ENCODE measurements at places on chromosomes 13 and 19. TPM values are rescaled to one million over a fixed set of nuclear protein-coding genes. Genes with fewer than 3 reads are reported as not detected.

- no peak for DNase-seq
Observed at GRCh38 chr13:43132257-43132656, 108.9 kb downstream of the DNAJC15 start.

DNA sequence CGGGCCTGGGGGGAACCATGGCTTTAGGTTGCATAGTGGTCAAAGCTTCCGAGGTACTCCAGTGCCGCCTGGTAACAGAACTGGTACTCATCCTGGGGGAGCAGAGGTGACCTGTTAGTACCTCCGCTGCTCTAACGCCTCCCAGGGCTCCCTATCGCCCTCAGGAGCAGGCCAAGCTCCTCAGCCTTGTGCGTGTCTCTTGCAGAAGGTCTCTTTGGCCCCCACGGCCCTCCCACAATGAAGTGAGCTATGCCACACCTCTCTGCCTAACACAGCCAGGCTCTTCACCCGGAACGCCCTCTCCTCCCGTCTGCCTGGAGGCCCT is 133.9 kb downstream of the PTPRS start:
- DNase-seq, result no peak

DNA sequence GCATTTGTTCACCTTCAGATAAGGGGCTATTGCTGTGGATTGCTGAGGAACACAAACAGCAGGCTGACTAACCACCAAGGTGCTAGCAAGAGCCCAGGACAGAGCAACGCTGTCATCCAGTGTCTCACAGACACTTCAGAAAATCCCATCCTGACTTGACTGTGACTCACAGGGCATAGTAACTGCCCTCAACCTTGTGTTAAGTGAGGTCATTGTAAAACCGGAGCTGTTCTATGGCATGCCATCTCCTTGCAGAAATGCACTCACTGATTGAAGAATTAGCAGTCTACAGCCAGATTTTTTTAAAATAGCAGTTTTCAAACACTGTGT is 51.1 kb downstream of the TNFRSF19 start:
- no peak for DNase-seq

CILP2 gene
- total RNA-seq, result 0.32 TPM

- no peak for DNase-seq
Observed at GRCh38 chr13:30388406-30389283, 33.6 kb upstream of the UBE2L5 start.

GRCh38 chr13:78714717-78715116 is 55.8 kb upstream of the OBI1 start:
- DNase-seq, result no peak

DNA sequence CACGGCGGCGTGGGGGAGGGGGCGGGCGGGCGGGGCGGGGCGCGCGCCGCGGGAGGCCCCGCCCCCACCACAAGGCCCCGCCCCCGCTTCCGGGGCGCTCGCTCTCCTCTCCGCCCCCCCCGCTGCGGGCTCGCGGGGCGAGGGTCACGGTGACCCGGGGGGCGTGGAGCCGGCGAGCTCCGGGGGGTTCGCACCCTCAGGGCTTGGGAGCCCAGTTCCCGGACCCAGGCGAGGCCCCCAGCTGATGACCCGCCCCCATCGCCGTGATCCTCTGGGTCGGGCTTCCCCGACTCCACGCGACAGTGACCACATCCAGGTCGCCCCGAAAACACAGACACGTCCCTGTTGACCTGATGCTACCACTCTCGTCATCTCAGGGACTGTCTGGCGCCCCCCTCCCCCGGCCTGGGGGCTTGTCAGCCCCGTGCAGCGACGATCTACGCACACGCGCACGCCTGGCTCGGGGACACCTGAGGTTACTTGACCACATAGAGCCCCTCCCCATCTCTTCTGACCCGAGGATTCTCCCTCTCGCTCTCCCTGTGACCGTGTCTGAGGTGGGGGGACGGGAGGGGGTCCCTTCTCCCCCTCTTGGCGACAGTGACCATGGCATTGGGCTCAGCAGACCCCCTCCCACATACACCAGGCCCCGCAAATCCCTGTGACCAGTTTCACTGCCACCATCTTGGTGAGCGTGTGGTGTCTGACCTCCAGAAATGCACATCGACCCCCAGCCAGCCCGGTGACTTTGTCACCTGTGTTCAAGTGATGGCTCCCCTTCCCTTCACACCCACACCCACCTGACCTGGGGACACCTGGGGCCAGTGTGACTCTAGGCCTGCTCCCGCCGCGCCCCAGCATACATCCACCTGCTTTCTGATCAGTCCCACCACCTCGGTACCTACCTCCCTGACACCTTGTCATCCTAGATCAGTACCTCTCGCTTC is 670 bp downstream of the MAP2K7 start:
- no peak for DNase-seq

KANK2 gene
- 383 TPM for total RNA-seq

CALR3 gene
- not detected for total RNA-seq

- DNase-seq, result no peak
Observed at GRCh38 chr19:15971224-15971780, 22.5 kb downstream of the OR10H4 start.

- DNase-seq, result peak; percentile 64
Observed at GRCh38 chr19:3618144-3618810, 8.3 kb downstream of the CACTIN start.

ZNF540 gene
- total RNA-seq, result 2.2 TPM

DNA sequence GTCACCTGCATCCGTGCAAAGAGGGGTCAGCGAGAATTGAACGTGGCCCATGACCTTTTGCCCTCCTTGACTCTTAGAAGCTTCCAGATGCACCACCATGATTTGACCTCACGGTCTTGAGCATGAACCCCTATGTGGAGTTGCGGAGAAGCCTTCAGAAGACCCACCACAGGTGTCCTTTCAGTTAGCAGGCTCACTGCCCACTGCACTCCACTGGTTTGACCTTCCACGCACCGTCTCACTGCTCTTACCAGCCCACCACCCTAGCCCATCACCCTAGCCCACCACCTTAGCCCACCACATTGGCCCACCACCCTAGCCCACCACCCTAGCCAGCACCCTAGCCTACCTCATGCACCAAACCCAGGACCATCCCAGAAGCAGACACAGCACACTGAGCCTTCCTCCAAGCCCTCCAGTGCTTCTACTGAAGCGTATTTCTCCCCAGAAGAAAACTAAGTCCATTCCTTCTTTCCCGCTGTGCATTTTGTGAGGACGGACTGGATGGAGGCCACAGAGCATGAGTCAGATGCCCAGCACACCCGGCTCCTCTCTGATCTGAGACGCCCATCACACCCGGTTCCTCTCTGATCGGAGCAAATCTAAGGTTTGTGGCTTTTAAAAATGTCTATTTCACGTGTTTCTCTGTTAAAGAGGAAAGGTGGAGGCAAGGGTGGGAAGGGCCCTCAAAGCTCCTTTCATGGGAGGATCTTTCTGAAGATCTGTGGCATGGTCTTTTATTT is 45.8 kb downstream of the SOX1 start:
- DNase-seq, result no peak

DNA sequence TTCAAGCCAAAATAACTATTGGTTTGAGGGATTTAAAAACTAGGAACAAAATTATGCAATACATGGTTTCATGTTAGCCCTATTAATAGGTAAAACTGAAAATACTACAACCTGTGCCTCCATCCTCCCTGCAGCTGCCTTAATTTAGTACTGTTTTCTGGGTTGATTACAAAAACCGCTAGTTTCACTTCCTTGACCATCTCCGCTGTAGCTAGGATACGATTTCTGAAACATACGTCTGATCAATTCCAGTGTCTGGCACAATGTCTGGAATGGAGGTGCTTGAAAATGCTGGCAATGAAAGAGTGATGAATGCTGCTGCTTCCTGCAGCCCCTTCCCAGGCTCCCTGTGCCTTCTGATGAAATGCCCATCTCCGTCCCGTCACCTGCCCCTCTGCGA is 273.5 kb downstream of the SHISA2 start:
- no peak for DNase-seq
